ENCODE measurements at places on chromosomes 6 and 20.

DNA sequence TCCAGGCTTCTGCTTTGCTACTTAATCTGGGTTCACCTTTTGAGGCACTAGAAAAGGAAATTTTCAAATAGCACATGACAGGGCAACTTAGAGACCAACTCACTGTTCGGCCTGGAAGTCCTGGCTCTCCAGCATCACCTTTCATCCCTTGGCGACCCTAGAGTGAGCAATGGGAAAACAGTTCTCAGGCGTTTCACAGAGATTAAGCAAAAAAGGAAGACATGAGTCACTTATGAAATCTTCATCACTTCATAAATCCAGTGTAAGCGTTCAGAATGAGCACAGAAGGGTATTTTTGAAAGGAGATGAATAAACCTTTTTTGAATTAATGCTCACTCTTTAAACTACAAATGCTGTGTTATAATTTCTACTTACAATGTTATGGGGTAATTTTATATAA lies 104.0 kb downstream of the COL12A1 start:
- DNase-seq = no peak

- no peak for DNase-seq
Measured at GRCh38 chr20:50460115-50460607, 50.0 kb upstream of the PTPN1 start.

DNA sequence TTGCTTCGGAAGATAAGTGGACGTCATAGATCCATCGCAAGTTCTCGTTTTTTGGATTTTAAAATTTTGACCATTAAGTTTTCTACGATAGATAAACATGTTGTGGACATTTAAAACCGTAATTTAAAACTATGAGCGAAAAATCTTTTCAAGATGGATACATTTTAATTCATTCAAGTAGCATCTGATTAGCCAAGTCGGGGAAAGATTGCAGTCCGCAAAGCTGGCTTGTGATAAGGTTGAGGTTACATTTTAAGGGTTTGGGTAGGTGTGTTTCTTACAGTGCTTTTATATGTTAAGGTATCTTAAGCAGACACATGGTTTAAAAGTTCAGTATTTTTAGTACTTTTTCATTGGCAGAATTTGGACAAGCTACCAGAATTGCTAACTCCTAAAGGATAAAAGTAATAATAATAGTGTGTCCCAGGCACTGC lies 1.2 kb downstream of the WTAP start:
- no peak for DNase-seq

DNA sequence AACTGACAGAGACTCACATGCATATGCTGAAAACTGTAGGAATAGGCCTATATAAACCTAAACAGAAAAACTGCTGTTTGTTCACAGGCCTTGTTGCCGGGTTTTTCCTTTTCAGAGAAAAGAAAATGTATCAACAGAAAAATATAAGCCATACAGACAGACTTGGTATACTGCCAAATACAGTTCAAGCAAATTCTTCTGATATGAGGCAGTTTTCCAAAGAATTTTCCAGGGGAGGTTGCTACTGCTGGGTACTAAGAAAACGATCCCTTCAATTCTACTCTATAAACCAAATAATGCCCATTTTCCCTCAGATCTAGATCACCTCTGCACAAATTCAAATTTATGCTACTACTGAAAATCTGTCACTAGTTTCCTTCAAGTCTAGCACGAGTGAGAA lies 59.4 kb downstream of the ME1 start:
- DNase-seq = no peak

All from SW 1271 (cell line).